ENCODE measurements at places on chromosomes 3 and 15.

- no peak overlapping the region for H3K27ac ChIP-seq
- H3K36me3 ChIP-seq: no peaks in the 10 kb centered on the region
- H3K27me3 ChIP-seq: peaks cover 18% of the 10 kb centered on the region
Observed at GRCh38 chr3:113264283-113265131, 53.1 kb downstream of the BOC start.

DNA sequence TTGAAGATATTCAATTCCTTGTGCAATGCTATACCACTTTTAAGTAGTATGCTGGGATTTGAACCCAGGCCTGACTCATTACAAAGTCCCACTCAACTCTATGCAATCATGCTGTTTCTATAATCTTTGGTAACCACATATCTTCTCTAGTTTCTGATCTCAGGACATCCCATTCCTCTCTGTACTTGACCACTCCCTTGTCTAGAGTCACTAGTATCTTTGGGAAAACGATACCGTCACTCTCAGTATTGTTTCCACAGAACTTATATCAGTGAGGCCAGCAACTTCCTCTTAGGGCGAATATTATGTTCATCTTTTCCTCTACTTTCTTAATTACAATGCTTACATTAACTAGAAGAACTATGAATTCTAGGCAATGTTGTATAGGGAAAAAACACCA is 137.3 kb upstream of the TSPAN3 start:
- H3K36me3 ChIP-seq: no peaks in the 10 kb centered on the region
- no peak for DNase-seq
- H3K27me3 ChIP-seq: no peaks in the 10 kb centered on the region
- H3K4me1 ChIP-seq: no peaks in the 10 kb centered on the region
- H3K4me3 ChIP-seq: no peak overlapping the region

GRCh38 chr3:111882799-111883198 is 23.7 kb downstream of the PHLDB2 start:
- H3K27me3 ChIP-seq: no peaks in the 10 kb centered on the region
- H3K4me1 ChIP-seq: no peaks in the 10 kb centered on the region
- no peak overlapping the region for H3K27ac ChIP-seq
- no peak overlapping the region for H3K4me3 ChIP-seq

DNA sequence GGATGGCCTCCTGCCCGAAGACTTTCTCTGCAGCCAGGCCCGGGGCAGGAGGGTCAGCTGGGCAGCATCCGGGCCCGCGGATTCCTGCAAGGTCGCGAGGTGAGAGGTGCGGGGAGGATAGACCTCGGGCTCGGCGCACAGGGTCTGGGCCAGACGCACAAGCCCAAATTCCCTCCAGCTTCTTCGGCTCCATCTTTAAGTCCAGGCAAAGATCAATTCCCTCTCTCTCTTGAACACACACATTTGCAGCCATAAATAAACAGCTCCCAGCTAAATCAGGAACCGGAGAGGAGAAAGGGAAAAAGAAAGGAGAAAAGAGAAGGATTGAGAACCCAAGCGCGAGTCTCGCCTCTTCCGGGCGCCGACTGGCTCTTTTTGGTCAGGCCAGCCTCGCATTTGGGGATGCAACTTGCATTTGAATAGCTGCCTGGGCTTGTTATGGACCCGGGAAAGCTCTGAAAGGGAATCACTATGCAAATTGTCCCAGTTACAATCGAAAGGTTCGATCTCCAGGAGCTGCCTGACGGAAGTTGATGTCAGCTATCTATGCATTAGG is 14.5 kb upstream of the ONECUT1 start:
- peaks cover 45% of the 10 kb centered on the region for H3K27me3 ChIP-seq
- no peaks in the 10 kb centered on the region for H3K36me3 ChIP-seq
- H3K4me1 ChIP-seq: peaks cover 11% of the 10 kb centered on the region
- no peak for DNase-seq
- no peak overlapping the region for H3K27ac ChIP-seq

- peaks cover 8% of the 10 kb centered on the region for H3K27me3 ChIP-seq
- no peaks in the 10 kb centered on the region for H3K4me1 ChIP-seq
- no peak overlapping the region for H3K27ac ChIP-seq
- H3K36me3 ChIP-seq: no peaks in the 10 kb centered on the region
- DNase-seq: no peak
Observed at GRCh38 chr3:183185696-183186095, 23.2 kb upstream of the LAMP3 start.

Measured in T-cell (primary cell).